AG09309 (cell line): ENCODE measurements at places on chromosomes 6 and 20.

GRCh38 chr20:49750611-49751396, 37.1 kb upstream of the B4GALT5 start:
- no peak for DNase-seq

DNA sequence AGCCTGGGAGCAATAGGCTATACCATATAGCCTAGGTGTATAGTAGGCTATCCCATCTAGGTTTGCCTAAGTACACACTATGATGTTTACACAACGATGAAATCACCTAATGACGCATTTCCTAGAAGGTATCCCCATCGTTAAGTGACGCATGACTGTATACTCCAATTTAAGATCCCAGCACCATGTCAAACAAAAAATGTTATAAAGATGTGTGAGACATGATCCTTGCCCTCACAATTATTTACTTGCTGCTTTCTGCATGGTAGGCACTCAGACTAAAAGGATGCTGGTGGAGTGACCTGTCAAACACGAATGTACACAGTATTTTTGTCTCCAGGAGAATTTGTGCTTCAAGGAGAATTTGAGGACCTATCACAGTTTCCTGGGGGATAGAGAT, 32.3 kb downstream of the SNAP25 start:
- no peak for DNase-seq

- DNase-seq, result no peak
Measured at GRCh38 chr20:18031888-18032509, 25.7 kb downstream of the OVOL2 start.

- DNase-seq, result no peak
Measured at GRCh38 chr6:39517756-39518155, 195.3 kb upstream of the KCNK16 start.

- DNase-seq, result no peak
Measured at GRCh38 chr6:107567643-107568042, 77.7 kb downstream of the SOBP start.
